Hypothalamus (tissue), 51 donors: ENCODE measurements at places on chromosomes 3 and 15.

DNA sequence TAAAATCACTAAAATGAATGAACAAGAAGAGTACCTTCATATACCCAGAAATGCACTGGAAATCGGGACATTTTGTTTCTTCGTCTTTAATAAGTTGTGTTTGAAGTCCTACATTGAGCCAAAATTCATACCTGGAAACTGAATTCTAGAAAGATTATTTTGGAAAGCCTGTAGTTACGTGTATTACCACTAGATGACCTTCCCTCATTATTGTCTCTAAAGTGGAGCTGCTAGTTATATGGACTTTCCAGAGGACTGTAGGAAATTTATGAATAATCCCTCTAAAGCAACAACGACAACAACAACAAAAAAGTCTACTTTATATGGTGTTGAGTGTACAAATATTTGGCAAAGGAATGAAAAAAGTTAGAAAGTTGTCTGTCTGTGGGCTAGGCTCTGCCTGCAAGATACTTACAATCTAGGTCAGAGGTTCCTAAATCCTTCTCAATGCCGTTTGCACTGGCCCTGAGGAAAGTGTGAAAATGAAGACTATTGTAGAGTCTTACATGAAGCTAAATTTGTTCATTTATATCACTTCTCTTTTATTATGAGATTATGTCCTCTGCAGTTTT is 234.8 kb upstream of the NR2E3 start:
- no peak for DNase-seq

GRCh38 chr3:68057637-68058320 is 403.4 kb upstream of the SUCLG2 start:
- no peak for DNase-seq

DNA sequence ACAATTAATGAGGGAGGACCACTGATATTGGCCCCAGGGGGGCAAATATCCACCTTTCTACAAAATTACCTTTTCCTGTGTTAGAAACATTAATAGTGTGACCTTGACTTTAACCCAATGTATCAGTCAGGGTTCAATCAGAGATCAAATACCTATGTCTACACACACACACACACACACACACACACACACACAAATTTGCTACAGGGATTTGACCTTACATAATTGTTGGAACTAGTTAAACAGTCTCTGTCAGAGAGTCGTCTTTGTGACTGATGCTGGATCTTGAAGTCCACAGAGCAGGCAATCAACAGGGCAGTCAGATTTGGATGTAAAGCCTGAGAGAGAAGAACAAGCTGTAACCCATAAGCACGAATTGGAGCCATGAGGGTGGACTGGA is 32.5 kb downstream of the TM4SF4 start:
- DNase-seq = no peak

DNA sequence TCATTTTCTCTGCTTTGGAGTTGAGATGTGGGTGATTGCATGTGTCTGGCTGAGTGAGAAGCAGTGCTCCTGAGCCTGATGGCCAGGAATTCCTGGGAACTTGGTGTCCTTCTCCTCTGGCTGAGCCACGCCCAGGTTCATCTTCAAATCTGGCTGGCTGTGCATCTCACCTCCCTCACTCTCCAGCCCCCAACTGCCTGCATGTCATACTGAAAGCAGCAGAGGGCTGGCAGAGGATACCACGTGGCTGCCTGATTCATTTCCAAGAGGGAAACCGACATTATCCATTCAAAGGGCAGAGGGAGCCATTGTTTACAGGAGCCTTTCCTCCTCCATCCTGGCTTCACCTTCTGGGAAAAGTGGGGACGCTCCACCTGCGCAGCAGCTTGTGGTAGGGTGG is 57.4 kb downstream of the ABHD5 start:
- no peak for DNase-seq

- DNase-seq = no peak
Observed at GRCh38 chr15:62946940-62947339, 95.6 kb upstream of the TPM1 start.

DNA sequence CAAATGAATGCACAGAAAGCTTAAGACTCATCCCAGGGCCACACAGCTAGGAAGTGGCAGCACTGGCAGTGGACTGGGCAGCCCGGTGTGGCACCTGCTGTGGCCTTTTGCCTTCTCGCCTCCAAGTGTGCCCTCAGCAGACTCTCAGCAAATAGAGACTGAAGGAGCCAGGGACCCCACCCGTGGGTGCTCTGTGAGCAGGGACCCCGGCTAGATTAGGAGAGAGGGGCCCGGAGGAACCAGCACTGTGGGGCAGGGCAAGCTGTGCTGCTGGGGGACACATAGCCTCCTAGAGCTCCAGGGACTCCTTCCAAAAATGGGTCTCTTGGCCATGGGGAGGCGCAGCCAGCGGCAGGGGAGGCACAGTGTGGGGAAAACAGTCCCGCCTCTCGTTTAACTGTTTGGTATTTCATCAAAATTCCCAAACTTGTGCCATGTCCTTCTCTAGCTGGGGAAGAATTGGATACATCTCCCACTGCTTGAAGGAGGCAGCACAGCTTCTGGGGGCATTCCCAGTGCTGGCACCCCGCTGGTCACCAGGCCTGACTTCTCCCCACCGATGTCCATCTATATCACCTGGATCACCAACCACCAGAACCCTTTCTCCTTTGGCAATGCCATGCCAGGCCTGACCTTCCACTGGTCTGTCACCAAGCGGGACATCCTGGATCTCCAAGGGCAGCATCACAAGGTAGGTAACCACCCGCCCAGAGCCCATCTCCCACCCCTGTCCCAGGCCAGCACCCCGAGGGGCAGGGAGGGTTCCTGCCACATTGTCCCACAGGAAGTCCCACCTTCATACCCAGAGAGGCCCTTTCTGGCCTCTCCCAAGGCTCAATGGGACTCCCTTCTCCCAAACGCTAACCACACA is 12.0 kb upstream of the TXNRD3 start:
- DNase-seq = no peak

DNA sequence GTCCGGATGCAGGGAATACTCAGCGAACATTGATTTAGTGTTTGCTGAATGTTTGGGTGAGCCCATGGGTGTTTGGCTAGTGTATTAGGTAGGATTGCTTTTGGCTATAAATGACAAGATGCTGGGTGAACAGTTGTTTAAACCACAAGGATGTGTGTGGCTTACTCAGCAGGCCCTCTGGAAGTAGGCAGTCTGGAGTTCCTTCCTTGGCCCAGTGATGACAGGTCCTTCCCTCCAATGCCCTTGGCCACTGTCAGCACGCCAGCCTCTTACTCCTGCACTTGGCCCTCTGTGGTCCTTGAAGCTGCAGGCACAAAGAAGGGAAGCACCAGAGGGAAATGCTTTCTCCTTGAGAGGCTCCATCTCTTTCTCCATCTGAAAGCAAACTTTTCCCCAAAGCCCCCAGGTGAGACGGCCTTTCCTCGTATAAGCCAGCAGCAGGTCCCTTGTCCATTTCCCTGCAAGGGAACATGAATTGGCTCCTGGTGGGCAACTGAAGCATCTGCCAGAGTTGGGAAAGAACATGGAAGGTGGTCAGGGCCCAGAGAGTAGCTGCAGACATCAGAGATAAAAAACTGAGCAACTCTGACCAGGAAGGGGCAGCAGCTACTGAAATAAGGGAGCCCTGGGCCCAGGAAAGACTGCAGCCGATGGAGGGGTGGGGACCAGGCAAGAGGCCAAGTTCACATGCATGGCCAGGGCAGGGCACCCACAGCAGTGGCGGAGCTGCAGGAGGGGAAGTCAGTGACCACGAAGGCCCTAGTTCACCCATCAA is 105.0 kb downstream of the TPRA1 start:
- DNase-seq = no peak

DNA sequence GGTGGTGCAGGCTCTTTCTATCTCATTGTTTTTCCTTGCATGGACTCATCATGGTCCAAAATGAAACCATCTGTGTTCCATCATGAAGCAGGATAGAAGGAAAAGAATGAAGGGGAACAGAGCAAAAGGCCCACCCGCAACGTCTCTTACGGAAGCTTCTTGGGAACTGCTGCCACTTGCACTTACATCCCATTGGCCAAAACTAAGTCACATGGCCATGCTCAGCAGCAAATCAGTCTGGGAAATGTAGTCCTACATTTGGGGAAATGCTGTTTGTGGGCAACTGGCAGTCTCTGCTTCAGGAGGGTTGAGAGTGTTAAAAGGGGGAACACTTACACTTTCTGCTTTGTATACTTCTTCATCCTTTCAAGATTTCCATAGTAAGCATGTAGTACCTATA is 191.6 kb downstream of the SV2B start:
- DNase-seq = no peak

DNA sequence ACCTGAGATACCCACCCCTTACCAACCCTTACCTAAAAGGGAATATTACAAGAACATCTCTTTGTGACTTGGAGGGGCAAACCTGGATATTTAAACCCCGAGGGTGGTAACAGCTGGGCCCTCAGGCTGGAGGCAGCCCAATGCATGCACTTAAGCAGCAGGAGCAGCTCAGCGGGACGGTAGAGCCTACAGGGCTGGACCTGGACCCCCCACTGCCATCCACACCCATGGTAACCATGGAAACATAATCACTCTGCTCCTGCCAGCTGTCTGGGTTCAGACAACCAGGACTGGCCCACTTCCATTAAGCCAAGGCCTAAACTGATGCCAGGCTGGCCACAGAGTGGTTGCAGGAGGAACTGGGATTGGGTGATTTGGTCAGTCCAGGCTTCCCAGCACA is 52.8 kb downstream of the ETFA start:
- DNase-seq = no peak

- no peak for DNase-seq
Observed at GRCh38 chr3:58507356-58508078, 15.6 kb downstream of the KCTD6 start.

DNA sequence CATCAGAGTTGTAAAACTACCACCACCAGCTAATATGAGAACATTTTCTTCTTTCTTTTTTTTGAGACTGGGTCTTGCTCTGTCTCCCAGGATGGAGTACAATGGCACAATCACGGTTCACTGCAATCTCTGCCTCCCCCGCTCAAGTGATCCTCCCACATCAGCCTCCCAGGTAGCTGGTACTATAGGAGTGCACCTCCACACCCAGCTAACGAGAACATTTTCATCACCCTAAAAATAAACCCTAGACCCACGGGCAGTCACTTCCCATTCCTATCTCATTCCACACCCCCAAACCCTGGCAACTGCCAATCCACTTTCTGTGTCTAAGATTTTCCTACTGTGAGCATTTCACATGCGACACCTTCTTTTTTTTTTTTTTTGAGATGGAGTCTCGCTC is 130.9 kb downstream of the ATP10A start:
- no peak for DNase-seq

- DNase-seq = peak; percentile 7
Observed at GRCh38 chr15:64461721-64462162, 1.4 kb downstream of the ZNF609 start.

- DNase-seq = no peak
Observed at GRCh38 chr3:174270841-174271240, 588.3 kb upstream of the NAALADL2 start.

GRCh38 chr15:83046558-83047127 is 20.4 kb downstream of the BTBD1 start:
- no peak for DNase-seq

DNA sequence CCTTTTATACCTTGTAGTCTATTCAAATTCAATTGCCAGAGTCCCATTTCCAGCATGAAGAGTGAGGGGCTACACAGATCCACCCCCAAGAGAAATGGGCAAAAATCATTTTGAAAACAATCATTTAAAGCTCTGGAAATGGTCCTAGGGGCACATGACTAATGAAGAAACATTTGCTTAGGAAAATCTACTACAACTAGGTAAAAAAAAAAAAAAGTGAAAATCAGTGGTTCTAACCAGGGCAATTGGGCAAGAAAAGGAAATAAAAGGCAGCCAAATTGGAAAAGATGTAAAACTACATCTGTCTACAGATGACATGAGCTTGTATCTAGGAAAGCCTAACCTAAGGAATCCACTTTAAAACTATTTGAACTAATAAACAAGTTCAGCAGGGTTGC is 9.4 kb downstream of the IMPG2 start:
- DNase-seq = no peak

DNA sequence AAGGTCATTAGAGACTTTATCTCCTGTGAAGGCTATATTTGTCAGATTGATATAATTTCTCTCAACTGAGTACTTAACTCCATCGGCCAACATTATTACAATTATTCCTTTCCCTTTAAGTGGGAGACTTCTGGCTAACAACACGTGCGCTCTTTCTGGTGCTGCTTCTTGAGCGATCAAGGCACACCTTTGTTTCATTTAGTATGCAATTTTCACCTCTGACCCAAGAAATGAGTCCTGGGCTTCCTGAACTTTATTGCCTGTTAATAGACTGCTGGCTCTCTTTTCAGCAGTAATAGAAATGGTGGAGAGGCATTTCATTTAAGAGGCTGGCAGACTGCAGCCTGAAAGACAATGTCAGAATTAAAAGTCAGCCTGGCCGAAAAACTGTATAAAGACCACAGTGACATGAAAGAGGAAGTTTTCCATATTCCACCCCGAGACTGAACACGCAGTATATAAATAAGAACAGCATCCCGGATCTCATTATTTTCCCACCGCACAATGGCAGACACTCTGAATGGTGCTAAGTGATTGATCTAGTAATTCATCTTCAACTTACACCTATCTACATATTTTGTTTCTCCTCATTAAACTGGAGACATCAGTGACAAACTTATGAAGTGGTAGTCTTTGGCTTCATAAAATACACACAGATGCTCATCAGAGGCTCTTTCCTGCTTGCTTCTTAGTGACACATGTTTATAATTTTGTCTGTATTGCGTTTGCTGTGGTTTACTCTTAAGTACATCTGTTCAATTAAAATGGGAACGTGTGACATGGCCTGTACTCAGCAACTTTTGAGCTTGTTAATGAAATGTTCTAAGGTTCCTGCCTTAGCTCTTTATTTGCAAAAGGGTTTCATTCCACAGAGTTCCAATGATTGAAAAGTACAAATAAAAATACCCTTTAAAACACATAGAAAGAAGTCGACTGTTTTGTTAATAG is 299.9 kb downstream of the MECOM start:
- no peak for DNase-seq

DNA sequence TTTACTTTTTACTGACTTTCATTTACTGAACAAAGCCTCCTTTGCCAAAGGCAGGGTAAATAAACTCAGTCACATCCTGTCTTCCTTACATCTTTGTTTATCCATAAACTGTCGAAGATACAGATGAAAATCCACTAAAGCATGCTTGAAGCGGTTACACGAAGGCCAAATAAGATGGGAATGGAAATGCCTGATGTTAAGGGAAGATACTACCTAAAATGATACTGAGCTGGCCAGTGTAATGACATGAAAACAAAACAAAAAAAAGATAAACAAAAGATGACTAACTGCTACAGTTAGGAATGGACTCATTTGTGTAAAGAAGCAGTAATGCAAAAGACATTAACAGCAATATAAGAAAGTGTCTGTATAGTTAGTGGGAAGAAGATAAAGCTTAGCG is 114.7 kb upstream of the ADAMTS9 start:
- DNase-seq = no peak
